ENCODE measurements at places on chromosomes 6 and 20.

GRCh38 chr20:52785679-52786078 is 186.5 kb upstream of the TSHZ2 start:
- no peak for DNase-seq

- DNase-seq, result no peak
Measured at GRCh38 chr20:62821726-62822210, 4.9 kb downstream of the COL9A3 start.

- DNase-seq, result no peak
Measured at GRCh38 chr20:52420805-52421204, 229.2 kb upstream of the ZFP64 start.

DNA sequence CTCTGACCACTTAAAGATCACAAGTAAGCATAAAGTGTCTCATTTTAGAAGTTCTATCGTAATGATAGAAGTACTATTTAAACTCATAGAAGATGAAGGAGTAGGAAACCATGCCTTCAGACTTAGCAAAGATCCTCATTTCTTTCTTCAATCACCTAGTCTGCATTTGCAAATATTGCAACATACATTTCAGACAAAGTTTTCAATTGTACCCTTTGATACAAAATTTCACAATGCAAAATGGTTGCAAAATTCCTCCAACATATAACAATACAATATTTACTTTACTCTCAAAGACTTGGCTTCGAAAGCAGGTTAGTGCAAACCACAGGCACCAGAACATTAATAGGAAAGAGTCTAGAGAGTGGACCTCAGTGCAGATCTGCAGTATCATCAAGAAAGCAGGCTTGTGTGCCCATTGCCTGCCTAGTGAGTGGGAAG is 16.1 kb upstream of the ROS1 start:
- DNase-seq, result no peak

GRCh38 chr6:124008000-124008987 is 204.6 kb downstream of the NKAIN2 start:
- no peak for DNase-seq

- peak; percentile 22 for DNase-seq
Measured at GRCh38 chr6:24929242-24929641, 6.5 kb downstream of the RIPOR2 start.

- no peak for DNase-seq
Measured at GRCh38 chr20:671252-672030, 4.2 kb downstream of the SCRT2 start.

DNA sequence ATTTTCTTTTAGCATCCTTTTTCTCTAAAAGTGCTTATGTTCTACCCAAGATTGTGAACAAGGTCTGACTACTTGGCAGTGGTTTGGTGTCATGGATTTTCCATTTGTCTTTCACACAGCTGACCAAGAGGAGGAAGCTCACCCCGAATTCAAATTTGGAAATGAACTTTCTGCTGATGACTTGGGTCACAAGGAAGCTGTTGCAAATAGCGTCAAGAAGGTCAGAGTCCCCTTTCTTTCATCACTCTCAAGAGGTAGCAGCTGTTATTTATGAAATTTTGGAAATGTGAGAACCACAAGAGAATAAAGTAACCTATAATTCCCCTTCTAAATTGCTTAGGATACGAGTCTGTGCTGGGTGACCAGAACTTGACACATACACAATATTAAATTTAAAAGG is 113.0 kb upstream of the LAMP5 start:
- DNase-seq, result no peak

DNA sequence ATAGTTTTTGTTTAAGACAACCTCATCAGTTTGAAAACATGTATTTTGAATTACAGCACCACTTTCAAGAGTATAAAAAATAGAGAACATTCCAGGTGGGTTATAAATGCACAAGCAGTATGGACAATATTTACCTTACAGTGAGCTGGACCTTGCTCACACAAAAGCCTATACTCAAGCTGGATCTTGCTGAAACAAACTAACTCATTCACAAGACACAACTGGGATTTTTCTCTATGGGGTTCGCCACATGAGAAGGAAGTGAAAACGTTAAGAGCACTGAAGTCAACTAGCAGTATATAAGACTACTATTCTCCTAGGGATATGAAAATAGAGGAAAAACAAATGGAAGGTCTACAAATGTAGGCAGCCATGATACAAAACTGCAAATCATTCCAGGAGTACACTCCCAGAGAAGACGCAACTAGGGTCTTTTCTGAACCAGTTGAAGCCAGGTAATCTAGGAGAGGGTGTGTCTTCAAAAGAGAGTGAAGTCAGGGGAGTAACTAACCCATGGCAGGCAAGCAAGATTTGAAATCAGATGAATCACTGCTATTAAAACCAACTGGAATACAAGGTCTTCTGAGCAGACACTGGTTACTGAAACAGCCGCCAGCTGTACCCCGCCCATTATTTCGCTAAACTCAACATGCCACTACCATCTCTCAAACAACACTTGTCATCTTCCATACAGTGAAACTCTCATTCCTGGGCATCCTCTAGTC is 26.5 kb downstream of the STAU1 start:
- no peak for DNase-seq

- DNase-seq, result no peak
Measured at GRCh38 chr20:60999250-60999649, 252.8 kb upstream of the CDH4 start.

- DNase-seq, result no peak
Measured at GRCh38 chr6:154868143-154868594, 126.9 kb upstream of the TIAM2 start.

GRCh38 chr6:153958860-153959259 is 80.2 kb upstream of the OPRM1 start:
- no peak for DNase-seq

DNA sequence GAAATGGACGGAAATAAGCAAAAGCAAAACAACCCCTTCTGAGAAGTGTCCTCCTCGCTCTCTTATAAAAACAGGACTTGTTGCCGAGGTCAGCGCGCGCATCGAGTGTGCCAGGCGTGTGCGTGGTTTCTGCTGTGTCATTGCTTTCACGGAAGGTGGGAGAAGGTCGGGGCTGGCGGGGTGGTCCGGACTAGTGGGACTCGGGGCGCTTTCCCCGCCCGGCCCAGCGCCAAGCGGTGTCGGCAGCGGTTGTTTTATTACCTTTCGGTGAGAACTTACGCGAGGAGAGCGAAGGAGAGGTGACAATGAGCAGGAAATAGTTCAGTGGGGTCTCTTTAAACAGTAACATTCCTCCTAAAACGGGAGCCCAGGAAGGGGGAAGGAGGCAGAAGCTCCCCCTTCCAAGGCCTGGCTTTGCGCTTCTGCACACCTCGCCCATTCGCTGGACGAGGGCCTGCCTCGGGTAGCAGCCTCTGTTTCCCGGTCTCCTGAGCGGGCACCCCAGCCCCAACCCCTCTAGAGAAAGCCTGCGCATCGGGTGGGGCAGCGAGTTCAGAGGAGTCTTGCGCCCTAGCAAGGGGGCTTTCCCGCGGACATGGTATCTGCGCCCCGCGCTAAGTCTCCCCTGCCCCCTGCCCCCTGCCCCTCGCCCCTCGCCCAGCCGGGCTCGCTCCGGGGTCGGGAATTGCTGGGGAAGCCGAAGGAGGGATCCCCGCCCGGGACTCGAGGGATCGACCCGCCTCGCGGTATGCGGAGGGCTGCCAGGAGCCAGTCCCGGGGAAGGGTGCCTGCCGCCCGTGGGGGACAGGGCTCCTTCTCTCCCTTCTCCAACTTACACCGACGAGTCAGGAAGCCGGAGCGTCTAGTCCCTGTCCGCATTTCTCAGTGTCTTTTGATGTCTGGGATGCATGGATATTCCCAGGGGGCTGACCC is 1.2 kb upstream of the TBXT start:
- DNase-seq, result no peak

- DNase-seq, result no peak
Measured at GRCh38 chr20:4883051-4883450, 118.3 kb downstream of the SLC23A2 start.

GRCh38 chr6:116395647-116396046 is 24.9 kb downstream of the DSE start:
- DNase-seq, result no peak

DNA sequence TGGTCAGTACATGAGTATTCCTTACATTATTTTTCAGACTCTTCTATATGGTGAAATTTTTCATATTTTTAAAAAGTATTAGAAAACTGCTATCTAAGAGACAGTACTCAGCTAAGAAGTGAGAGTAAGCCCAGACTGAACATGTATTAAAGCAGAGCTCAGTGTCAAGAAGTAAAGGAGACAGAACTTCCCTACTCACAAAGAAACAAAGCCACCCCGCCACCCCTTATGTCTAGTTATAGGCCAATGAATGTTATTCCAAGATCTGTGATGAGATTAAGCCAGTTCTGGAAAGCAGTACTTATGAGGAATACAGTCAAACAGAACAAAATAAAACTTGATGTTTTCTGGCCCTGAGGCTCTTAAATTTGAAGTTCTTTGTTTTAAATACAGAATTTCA is 114.5 kb downstream of the RNGTT start:
- no peak for DNase-seq
